Activated CD8-positive, alpha-beta memory T cell treated with anti-CD3 and anti-CD28 coated beads, Interleukin-2, amount 50 U/mL, for 4 hours (primary cell): ENCODE measurements at places on chromosomes 5 and 9.

DNA sequence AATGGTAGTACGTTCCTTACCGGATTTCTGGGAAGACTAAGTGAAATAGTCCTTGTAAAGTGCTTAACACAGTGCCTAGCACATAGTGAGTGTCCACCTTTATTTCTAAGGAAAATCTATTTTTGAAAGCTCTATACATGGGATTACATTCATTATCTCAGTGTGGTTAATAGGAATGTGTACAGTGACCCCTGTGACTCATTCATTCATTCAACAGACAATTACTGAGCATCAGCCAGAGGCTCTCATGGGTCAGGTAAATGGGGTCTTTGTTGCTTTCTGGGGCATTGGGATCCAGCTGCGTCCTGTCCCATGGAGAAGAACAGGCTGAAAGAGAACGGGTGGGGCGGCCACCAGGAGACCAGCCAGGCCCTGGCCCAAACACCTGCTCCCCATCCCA lies 226.2 kb upstream of the TBC1D2 start:
- no peak for DNase-seq

- no peak for DNase-seq
Measured at GRCh38 chr5:83721953-83722901, 1.6 kb upstream of the HAPLN1 start.

DNA sequence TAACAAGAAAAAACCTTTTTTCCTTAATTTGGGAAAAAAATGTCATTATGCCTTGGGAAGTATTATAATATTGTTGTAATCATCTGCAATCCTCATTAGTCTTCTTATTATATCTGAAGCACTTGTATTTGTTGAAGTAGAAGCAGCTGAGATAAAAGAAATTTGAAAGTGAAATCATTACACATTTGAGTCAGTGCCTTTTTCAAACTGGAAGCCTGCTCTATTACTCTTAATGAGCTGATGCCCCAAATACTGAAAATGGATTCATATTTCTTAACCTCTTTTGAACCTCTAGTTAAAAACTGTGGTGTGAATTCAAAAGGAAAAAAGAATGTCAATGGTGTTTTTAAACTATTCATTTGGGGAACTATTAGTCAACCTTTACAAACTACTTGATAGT lies 1027.7 kb downstream of the NR2F1-AS1 start:
- no peak for DNase-seq

DNA sequence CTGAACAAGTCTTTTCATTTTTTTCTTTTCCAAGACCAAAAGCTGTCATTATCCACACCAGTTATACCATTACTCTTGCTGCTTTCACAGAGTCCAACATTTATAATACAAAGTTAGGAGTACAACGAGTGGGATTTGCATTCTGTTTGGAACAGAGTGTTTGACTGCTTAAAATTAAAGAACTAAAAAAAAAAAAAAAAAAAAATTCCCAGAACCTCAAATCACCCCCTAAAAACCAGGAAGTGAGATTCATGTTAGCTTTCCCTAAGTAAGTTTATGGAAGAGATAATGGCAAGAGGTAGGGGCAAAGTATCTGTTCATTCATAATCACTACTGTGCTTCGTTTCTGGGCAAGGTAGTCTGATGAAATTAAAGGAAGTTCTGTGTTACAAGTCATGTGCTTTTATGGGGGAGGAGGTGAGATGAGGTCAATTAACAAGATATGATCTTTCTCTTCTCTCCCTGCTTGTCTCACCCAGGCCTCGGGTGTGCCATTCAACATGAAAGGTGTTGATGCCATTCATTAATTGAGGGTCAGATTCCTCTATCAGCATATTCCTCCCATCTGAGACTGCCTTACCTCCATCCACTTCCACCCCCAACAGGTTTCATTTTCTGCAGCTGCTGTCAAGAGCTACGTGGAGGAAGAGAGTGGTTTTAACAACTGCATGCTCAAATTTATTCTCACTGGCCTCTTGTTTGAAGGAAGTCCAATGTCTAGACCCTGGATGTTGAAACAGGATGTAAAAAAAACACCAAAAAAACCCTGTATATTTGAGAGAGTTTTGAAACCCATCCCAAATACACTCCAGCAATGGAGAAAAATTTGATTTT lies 58.1 kb downstream of the MARCHF3 start:
- DNase-seq = no peak

DNA sequence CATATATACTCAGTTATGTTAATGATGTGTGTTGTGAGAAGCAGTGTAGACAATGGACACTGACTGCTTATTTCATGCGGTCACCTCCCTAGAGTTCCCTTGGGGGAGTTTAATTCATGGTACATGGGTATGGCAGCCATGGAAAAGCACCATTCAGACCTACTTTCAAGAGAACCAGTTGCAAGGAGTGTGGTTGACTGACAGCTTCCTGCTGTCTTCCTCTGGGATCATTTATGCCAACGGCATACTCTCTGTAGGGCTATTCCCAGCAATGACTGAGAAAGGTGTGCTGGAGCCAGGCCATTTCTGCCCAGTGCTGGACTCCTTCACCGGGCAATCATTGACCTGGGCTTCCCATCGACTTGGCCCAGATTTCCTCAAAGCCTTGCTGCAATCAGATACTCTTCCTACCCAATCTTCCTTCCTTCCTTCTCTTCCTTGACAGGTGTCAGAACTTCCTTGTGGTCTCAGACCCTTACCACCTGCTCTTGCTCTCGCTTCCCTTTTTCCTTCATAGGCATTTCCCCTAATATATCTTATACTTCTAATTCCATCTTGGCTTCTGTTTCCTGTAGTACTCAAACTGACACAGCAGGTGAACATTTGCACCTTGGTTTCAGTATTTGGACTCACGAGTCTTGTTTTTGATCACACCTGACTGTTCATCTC lies 3.4 kb upstream of the CLINT1 start:
- no peak for DNase-seq

GRCh38 chr9:131747352-131747751 lies 7.5 kb upstream of the RAPGEF1 start:
- DNase-seq = no peak

- no peak for DNase-seq
Measured at GRCh38 chr5:173268750-173269432, 33.9 kb upstream of the NKX2-5 start.

GRCh38 chr9:37364751-37365360 lies 57.6 kb upstream of the GRHPR start:
- no peak for DNase-seq

DNA sequence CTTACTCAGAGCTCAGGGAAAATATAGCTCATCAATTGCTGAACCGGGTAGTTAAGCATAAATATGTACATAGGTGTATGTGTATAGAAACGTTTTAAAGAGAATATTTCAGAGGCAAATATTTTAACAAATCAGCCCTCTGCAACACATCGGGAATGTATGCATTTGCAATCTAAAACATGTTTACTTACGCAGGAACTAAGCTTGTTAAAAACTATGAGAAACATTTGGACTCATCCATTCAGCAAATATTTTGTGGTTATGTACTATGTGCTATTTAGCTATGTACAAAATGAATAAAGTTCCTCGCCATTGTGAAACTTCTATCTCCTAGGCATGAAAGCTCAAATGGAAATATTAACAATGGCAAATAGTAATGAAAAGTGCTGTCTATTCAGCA lies 469.9 kb downstream of the ARHGEF28 start:
- no peak for DNase-seq

GRCh38 chr5:137336565-137337120 lies 162.5 kb downstream of the SPOCK1 start:
- DNase-seq = no peak

DNA sequence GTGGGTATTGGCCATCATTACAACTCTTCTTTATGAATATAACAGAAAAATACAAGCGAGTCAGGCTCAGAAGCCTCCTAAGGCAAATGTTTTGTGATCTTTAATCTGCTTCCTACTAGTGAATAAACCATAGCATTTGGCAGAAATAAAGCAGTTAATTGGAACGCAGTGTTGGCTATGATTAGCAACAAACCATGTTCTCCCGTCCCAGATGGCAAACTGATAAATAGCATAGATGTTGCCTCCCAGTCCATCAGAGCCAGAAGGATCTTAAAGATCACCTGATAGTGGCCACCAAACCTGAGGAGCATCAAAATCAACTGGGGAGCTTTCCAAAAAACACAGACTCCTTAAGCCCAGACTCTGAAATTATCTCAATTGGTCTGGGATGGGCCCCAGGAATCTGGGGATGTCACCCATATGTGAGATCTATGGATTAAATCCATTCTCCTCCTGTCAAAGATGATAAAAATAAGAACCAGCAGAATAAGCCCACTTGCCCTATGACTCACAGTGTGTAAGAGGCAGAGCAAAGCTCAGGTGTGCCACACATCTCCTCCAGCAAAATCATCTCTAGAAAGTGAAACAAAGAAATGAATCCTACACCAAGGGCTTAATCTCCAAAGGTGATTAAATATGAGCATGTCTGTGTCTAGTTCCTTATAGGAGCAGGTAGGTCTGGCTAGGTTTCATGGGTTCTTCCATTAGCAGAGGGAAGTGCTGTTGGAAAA lies 50.3 kb downstream of the APBA1 start:
- DNase-seq = no peak

DNA sequence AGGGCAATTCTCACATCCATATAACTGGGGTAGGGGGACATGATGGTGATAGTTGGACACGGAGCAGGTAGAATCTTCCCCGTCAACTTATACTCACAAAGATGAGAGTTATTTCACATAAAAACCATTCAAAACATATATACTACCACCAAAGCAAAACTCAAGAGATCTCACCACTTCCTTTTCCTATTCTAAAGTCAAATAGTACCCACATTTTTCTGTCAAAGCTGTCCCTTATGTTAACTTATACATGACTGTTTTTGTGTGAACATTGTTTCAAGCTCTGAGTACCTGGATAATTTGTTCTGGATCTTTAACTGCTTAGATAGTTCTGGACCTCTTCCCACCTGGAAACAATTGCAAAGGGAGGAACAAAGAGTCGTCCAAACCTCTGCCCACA lies 95.5 kb upstream of the MAN2A1 start:
- no peak for DNase-seq

GRCh38 chr5:161312882-161313281 lies 233.6 kb downstream of the GABRB2 start:
- DNase-seq = no peak

DNA sequence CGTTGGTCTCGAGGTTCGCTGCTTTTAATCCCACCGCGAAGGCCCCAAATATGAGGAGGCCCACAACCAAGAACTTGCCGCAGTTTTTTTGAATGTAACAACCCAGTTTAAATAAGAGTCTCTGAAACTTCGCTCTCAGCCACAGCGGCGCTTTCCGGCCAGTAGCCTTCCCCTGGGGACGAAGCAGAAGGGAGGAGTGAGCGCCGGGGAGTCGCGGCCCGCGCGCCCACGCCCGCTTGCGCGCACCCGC lies 10.4 kb downstream of the PTCH1 start:
- DNase-seq = no peak

GRCh38 chr5:65822710-65823109 lies 100.7 kb downstream of the NLN start:
- DNase-seq = no peak

DNA sequence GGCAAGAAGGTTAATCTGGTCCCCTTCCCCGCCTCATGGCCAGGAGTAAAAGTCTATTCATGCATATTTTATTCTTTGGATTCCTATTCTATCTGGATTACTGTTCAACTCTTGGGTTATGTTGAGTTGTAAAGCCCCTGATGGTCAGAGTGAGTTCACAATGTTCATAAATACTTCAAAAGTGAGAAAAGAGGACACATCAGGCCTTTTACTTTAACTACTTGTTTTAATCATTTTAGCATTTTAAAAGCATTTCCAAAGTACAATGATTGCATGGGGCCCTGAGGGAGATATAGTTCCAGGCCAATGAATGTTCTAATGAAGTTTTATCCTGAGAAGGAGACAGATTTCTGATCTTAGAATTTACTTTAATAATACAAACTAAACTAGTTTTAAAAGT lies 93.9 kb downstream of the BOD1 start:
- DNase-seq = no peak

- DNase-seq = no peak
Measured at GRCh38 chr9:85647571-85647970, 94.2 kb downstream of the AGTPBP1 start.

- no peak for DNase-seq
Measured at GRCh38 chr5:168620807-168621206, 41.6 kb upstream of the PANK3 start.

- no peak for DNase-seq
Measured at GRCh38 chr5:157857816-157858526, 974 bp downstream of the CLINT1 start.

- no peak for DNase-seq
Measured at GRCh38 chr5:79756076-79756475, 66.4 kb downstream of the CMYA5 start.

DNA sequence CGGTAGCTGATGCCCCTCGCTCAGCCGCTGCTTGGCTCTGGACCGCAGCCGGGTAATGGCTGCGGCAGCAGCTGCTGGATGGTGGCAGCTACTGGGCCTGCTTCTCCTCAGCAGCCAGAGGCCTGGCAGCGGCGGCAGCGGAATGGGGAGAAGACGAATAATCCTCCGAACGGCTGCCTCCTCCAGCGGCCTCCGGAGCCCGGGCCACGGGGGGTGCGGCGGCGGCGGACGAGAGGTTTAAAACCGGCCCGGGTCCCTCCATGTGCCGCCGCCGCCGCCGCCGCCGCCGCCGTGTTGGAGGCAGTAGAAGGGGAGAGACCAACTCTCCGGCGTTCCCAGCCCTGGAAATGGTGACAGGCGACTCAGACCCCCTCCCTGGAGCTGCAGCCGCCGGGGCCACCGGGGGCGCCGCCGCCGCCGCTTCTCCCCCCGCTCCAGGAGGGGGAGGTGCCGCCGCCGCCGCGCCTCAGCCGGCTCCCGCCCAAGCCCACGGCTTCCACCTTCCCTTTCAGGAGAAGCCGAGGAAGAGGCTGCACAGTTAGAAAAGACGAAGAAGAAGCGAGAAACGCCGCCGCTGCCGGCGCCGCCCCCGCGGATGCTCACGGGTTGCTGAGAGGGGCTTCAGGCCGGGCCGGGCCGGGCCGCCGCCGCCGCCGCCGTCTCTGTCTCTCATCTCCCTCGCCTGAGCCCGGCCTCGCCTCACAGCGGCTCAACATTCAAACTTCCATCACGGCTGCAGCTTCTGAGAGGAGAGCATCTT lies 118.4 kb upstream of the PRSS3 start:
- peak; percentile 33 for DNase-seq

GRCh38 chr5:99059685-99060084 lies 130.9 kb upstream of the CHD1 start:
- no peak for DNase-seq

DNA sequence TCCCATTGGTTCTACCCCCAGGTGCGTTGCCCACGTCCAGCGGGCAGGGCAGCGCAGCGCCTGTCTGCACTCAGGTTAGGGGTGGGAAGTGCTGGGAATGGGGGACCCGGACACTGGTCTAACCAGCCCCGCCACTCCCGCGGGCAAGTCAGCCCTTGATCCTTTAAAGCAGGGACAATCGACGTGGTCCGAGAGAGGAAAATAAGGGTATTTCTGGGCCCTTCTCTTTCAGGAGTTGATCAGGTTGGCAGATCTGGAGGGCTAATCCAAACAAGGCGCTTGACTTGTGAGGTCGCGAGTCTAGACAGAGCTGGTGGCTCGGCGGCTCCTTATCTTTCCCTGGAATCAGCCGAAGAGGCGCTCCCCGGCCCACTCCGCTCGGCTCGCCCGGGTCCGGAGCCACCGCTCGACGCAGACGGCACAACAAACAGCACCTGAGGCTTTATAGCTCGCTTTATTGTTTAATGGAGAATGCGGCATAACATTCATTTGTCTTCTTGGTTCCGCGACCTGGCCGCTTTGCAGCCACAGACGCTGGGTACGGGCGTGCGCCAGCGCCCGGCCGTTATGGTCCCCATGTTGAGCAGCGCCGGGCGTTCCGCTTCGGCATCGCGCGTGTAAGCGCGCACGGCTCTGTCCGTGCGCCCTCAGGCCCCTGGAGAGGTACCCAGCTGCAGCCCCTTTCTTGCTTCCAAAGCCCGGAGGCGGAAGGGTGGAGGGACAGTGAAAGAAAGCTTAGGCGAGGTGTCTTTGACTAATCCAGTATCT lies 15.8 kb downstream of the ISL1 start:
- no peak for DNase-seq

GRCh38 chr5:34034534-34035327 lies 8.3 kb downstream of the C1QTNF3 start:
- no peak for DNase-seq
